ENCODE measurements at places on chromosomes 2 and 18. TPM values are rescaled to one million over a fixed set of nuclear protein-coding genes. Genes with fewer than 3 reads are reported as not detected.

The DOCK10 gene
- 13.8 TPM for total RNA-seq

The LOXHD1 gene
- not detected for total RNA-seq

The TMEFF2 gene
- total RNA-seq, result 19.3 TPM

The KCNS3 gene
- total RNA-seq, result 2.7 TPM

The PXDN gene
- 153 TPM for total RNA-seq

The RAB17 gene
- total RNA-seq, result under 0.01 TPM

The OTX1 gene
- 0.17 TPM for total RNA-seq

The POLR1A gene
- 16.6 TPM for total RNA-seq

The MLPH gene
- 27.2 TPM for total RNA-seq

The SLC14A1 gene
- total RNA-seq, result 4.5 TPM

The RAB27B gene
- 1.3 TPM for total RNA-seq

The NEB gene
- total RNA-seq, result 0.17 TPM

The FAM237A gene
- not detected for total RNA-seq

The REEP1 gene
- total RNA-seq, result 0.67 TPM

The BBS5 gene
- total RNA-seq, result 4.6 TPM

The ZNF24 gene
- total RNA-seq, result 15.8 TPM

The IGFBP5 gene
- total RNA-seq, result 13.7 TPM

The GREB1 gene
- total RNA-seq, result 0.17 TPM

The TRIM43 gene
- not detected for total RNA-seq

The RTP5 gene
- not detected for total RNA-seq

The LYG1 gene
- 0.45 TPM for total RNA-seq

The IL1RN gene
- not detected for total RNA-seq

The ABCG5 gene
- not detected for total RNA-seq

The GBX2 gene
- total RNA-seq, result not detected

The COLEC11 gene
- 0.50 TPM for total RNA-seq

The ARHGAP15 gene
- total RNA-seq, result not detected

The DSG1 gene
- total RNA-seq, result not detected

The TOGARAM2 gene
- under 0.01 TPM for total RNA-seq

The GKN2 gene
- total RNA-seq, result not detected

The GRB14 gene
- total RNA-seq, result not detected

The EFHD1 gene
- total RNA-seq, result 0.45 TPM

The GPR39 gene
- total RNA-seq, result 3.7 TPM

The POTEC gene
- not detected for total RNA-seq

The ASB18 gene
- not detected for total RNA-seq

The ATP6V1B1 gene
- total RNA-seq, result 4.4 TPM

The CRYGD gene
- not detected for total RNA-seq

The GALNT13 gene
- 0.15 TPM for total RNA-seq

The TGFBRAP1 gene
- 9.8 TPM for total RNA-seq

The CYP27C1 gene
- not detected for total RNA-seq

The REG1B gene
- not detected for total RNA-seq

The G6PC2 gene
- total RNA-seq, result not detected

The AQP12A gene
- not detected for total RNA-seq

The LONRF2 gene
- total RNA-seq, result under 0.01 TPM

The LAMA3 gene
- total RNA-seq, result 1.3 TPM

The KIF5C gene
- 0.45 TPM for total RNA-seq

The MAB21L4 gene
- total RNA-seq, result not detected

The CDH20 gene
- under 0.01 TPM for total RNA-seq

The ALKAL2 gene
- not detected for total RNA-seq

The ITGB6 gene
- total RNA-seq, result 0.17 TPM

The SRD5A2 gene
- total RNA-seq, result not detected

The LRRC30 gene
- total RNA-seq, result not detected

The ERICH2 gene
- total RNA-seq, result not detected

The RAMP1 gene
- 23.4 TPM for total RNA-seq

The NEU2 gene
- total RNA-seq, result not detected

The UGT1A8 gene
- total RNA-seq, result not detected

The PROKR1 gene
- total RNA-seq, result not detected

The ABCB11 gene
- total RNA-seq, result not detected

The C1GALT1C1L gene
- 1.0 TPM for total RNA-seq

The BCL11A gene
- 0.15 TPM for total RNA-seq
